ENCODE measurements at places on chromosomes 3 and 15.

DNA sequence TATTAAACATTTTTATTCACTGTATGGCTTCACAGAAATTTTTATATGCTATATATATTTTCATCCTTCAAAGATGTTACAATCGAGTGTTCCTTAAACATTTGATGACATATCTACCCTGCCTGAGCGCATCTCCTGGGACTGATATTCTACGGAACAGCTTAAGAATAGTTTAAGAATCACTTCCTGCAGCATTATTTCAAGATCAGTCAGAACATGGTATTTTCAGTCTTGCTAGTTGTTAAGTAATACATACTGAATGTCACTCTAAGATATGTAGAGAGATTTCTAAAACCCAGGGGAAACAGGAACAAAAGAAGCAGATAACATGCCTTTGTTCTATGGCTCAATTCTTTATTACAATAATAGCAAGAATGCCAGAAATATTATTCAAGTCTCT lies 8.7 kb downstream of the COL8A1 start:
- no peak for DNase-seq

DNA sequence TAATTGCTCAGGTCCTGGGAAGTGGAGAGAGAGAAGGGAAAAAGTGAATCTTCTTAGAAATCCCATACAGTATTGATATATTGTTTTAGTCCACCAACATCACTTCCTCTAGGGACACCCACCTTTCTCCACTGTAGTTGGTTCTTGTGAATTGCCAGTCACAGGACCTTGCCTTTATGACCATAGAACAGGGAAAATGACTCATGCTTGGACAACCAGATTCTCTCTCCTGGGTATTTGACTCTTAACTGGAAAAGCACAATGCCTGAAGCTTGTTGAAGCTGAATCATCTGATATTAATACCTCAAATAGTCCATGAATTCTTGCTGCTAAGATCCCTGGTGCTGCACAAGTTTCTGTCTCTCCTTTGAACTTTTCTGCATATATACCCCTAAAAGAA lies 32.5 kb upstream of the DCLK3 start:
- DNase-seq: no peak

DNA sequence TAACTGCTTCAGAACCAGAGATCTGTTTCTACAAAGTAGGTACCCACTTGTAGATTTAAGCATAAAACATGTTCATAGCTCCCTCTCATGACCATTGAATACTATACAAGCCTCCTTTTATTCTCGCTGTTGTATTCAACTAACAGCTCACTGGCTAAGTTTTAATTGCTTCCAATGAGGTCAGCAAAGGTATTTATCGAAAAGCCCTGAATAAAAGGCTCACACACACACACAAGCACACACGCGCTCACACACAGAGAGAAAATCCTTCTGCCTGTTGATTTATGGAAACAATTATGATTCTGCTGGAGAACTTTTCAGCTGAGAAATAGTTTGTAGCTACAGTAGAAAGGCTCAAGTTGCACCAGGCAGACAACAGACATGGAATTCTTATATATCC lies at the start of gene FGF7:
TSS of gene FGF7 (plus strand) at position 222 of the 400 bp plus-strand sequence. CDS start 1,056 bp downstream, outside the sequence.
- no peak for DNase-seq

DNA sequence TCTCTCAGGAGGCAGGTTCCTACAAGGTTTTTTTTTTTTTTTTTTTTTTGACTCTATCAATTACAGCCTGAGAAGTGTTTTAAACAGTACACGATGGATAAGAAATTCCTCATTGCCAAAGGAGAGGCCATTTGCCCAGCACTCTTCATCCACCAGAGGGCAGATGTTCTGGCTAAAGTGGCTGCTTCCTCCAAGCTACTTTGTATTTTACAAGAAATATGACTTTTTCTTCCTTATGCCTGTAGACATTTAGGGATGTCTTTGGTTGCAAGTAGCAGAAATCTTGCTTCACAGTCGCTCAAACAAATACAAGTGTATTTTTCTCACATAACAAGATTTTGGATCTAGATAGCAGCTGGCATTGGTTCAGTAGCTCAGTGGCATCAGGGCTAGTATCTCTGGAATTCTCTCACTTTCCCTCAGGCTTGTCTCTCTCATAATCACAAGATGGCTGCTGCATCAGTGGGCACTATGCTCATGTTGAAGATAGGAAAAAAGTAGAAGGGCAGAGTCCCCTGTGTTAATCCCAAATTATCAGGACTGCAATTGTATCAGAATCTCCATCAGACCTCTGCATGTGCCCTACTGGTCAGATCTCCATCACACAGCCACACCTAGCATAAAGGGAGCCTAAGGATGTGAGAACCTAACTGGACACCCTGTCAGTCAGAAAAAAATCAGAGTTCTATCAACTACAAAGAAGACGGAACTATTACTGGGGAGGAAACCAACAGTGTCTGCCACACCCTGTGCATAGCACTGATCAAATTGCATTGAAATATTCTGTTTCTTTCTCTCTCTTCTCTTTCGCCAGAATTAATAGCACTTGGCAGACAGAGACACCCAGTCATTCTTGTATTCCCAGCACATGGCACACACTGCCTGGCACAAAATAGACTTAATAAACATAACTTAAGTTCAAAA lies 138.9 kb upstream of the COL8A1 start:
- no peak for DNase-seq

DNA sequence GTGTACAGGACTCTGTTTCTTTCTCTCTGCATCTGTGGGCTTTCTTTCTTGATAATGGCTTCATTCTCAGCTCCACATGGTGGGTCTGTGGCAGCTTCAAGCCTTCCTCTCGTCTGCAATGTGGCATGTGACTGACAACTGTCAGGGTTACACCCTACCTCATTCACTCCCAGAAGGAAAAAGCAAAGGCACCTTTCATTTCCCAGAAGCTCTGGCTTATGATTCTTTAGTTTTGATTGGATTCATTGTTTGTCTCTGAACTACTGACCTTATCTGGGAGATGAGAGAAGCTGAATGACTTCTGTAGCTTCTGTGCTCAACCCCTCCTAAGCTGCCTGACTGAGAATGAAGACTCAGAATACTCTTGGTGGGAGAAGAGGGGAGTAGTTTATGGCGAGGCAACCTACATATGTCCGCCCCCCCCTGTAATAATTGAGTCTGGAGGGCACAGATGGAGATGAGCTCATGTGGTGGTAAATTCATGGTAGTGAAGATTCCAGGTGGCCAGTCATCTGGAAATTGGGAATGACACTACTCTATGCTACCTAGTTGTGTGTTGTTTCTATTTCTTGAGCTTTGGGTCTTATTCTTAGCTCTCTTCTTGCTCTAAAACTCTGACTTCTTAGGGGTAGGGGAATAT lies 38.4 kb downstream of the KCNAB1 start:
- DNase-seq: no peak

GRCh38 chr3:69761896-69762767 lies 22.9 kb downstream of the MITF start:
- no peak for DNase-seq

DNA sequence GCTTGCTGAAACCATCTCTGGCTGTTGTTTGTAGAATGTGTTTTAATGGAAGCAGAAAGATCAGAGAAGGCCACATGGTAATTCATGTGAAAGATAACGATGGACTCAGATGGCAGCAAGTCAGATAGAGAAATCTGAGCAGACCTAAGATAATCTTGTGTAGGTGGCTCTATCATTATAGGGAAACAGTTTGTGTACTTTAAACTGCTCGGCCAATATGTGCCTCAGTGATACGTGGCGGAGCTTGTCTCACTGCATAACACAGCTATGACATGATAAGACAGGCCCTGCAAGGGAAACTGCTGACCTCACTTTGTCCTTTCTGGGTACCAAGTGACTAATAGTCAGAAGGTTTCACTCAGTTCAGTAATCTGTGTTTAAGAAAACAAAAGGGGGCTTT lies 51.0 kb downstream of the MME start:
- DNase-seq: no peak

GRCh38 chr3:9201266-9201665 lies 48.2 kb downstream of the SRGAP3 start:
- no peak for DNase-seq

DNA sequence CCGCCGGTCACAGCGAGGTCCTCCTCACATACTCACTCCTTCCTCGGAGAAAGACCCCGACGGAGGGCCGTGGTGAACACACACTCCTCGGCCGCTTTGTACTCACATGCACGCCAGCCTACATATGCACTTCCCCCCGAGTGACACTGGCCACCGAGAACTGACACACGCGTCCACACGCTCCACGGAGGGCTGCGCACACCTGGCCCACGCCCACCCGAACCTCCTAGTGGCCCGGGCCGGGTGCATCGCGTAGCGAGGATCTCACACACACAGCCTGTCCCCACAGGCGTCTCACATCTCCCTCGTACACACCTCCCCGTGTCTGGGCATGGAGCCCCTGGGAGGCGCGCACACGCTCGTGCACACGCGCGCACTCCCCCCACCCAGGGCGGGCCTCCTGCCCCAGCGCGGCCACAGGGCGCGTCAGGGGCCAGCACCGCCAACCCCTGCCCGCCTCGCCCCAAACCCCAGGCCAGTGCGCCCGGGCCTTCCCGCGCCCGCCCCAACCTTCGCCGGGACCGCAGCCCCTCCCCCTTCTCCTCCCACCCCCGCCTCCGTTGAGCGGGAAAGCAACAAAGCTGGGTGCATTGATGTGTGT lies 411 bp upstream of the C3orf70 start:
- DNase-seq: no peak

DNA sequence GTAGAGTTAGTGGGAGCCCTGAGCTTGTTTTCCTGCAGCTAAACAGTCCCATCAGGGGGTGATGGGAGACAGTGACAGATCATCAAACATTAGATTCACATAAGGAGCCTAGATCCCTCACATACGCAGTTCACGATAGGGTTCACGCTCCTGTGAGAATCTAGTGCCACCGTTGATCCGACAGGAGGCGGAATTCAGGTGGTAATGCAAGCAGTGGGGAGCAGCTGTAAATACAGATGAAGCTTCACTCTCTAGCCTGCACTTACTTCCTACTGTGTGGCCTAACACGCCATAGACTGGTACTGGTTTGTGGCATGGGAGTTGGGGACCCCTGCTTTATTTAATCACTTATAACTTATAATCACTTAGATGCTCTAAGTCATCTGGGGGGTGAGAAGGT lies 179.1 kb downstream of the AKAP13 start:
- no peak for DNase-seq

DNA sequence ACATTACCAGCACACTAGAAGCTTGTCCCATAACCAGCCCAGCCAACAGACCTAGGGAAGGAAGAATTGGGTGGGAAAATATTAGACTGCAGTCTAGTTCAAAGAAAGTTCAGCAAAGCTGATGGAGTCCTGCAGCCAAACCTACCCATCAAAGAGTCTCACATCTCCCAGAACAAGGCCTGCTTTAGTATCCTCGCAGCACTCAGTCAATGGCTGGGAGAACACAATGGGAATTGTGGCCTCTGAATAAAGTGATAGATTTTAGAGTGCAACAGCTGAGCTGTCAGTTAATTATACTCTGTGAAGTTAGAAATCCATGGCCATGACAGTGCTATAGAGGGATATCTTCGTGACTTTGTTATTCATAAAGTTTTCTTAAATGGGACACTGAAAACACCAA lies 207.2 kb upstream of the NAALADL2 start:
- no peak for DNase-seq

- no peak for DNase-seq
Measured at GRCh38 chr15:69143756-69144436, 16.5 kb upstream of the GLCE start.

Data from CD4-positive, alpha-beta T cell treated with Interleukin-6 for 4 hours (primary cell).